ENCODE measurements at places on chromosomes 6 and 20.

- DNase-seq: no peak
These were observed 122.7 kb upstream of the AGPAT4 start for GRCh38 chr6:161396539-161396938.

DNA sequence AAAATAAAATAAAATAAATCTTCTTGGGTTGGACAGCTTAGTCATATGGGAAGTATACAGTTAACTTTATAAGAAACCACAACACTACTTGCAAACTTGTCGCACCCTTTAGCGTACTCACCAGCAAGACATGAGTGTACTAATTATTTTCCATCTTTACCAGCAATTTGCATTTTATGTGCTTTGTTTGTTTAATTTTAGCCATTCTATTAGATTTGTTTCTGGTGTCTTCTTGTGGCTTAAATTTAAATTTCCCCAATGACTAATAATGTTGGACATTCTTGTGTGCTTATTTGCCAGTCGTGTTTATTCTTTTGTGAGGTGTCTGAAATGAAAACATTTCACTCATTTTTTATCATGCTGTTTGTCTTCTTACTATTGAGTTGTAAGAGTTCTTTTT lies 1172.2 kb upstream of the CITED2 start:
- DNase-seq: no peak

DNA sequence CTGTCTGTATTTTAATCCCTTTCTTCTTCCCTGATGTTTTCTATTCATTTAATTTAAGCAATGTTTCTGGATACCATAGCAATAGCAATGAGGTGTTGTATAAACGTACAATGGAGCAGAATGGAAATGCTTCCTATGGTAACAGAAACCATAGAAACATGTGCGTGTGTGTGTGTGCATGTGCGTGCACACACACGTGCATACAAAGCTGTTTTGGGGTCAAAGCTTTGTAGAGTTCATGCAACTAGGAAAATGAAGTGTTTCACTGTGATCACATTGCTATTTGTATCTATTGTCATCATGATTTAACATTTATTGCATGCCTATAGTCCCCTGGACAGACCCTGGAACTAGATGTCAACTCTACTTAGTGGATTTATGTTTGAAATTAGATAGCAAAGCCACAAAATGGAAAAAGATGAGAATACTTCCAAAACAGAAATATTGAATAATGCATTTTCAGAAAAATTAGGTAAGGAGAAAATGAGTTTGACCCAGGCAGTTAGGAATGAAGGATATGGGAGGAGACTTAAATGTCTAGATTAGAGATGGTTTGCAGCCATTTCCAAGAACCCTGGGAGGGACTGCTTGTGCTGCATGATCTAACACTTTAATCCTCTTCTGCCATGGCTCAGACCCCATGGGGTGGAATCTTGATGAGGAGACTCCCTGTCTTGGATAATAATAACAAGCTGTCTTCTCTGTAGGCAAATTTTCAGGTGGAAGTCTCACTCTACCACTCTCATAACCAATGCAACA lies 124.4 kb downstream of the TRMT11 start:
- DNase-seq: no peak

DNA sequence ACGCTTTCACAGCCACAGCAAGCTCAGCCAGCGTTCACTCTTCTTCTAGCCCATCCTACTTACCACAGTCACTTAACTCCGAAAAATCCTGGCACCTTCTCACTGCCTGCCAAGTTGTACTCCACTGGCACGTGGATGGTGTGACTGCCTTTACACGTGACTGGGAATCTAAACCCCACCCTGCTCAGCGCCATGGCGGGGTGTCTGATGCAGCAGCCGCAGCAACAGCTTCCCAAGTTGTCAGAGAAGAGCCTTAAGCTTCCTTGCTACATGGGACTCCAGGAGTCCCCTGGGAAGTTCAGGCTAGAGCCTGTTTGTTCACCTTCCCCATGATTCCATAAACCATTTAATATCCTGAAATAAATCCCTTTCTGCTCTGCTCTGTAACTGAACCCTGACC lies 61.9 kb upstream of the FOXC1 start:
- no peak for DNase-seq

- no peak for DNase-seq
These were observed 116.5 kb upstream of the ESR1 start for GRCh38 chr6:151690768-151691562.

Measured in GDM1 (cell line).